ENCODE measurements at places on chromosomes 1 and 21.

GRCh38 chr1:48439380-48439779, 32.6 kb downstream of the SPATA6 start:
- no peak for DNase-seq

GRCh38 chr1:51215169-51215568, 20.9 kb upstream of the RNF11 start:
- DNase-seq, result no peak

GRCh38 chr1:25437672-25438071, 7.0 kb downstream of the MACO1 start:
- DNase-seq, result no peak

- DNase-seq, result no peak
Measured at GRCh38 chr1:199272139-199272544, 633.3 kb downstream of the PTPRC start.

GRCh38 chr1:78370356-78370755, 120.4 kb upstream of the PTGFR start:
- DNase-seq, result no peak

GRCh38 chr1:243520831-243521230, 265.0 kb downstream of the SDCCAG8 start:
- DNase-seq, result no peak

DNA sequence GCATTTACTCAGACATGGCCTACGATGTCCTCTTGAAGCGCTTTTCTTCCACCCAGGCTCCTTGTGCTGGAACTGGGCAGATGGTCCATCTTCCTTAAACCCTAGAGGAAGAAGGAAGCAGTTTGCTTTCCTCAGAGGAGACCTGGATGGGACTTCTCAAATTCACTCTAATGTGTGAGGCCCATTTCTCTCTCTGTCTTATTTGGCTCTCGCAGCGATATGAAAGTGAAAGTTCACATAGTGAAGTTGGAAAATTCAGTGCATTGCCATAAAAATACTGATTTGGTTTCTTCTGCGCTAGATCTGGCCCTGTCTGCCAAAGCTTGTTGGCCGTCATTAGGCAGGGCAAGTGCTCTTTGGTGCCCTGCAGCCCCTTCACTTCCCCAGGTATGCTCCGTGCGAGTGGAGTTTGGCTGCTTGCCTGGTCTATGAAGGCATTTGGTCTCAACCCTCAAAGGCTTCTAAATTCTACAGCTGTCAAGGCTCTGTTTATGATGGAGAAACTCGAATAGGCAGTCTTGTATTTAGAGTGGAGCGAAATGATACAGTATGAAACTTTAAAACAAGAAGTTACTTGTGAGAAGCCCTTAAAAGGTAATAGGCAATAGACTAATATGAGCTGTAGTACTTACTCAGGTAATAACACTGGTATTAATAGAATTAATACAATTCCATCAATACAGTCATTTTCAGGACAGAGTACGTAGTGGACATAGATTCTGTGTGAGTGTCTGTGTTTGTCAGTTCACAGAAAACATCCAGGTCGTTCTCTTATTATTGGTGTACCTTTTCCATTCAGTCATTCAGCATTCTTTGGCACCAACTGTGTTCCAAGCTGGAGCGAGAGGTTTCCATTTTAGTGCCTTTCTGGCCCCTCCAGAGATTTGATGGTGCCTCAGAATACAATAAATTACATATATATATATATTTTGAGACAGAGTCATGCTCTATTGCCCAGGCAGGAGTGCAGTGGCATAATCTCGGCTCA, 20.5 kb downstream of the SZRD1 start:
- DNase-seq, result no peak

DNA sequence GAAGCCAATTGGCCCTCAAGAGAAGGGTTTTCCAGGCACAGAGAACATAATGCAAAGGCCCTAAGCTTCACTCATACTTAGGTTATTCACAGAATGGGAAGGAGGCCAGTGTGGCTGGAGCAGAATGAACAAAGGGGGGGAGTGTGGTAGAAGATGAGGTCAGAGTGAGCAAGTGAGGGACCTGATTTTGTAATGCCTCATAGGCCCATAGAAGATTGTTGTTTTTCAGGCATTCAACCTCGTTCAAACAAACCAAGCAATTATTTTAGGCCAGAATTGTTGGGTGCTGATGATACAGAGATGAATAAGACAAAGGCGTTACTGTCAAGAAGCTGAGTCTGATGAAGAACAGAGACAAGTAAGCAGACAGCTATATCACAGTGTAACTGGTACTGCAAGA, 54.5 kb upstream of the RAP1A start:
- no peak for DNase-seq

- DNase-seq, result peak; percentile 41
Measured at GRCh38 chr1:50348449-50349241, 74.6 kb downstream of the DMRTA2 start.

DNA sequence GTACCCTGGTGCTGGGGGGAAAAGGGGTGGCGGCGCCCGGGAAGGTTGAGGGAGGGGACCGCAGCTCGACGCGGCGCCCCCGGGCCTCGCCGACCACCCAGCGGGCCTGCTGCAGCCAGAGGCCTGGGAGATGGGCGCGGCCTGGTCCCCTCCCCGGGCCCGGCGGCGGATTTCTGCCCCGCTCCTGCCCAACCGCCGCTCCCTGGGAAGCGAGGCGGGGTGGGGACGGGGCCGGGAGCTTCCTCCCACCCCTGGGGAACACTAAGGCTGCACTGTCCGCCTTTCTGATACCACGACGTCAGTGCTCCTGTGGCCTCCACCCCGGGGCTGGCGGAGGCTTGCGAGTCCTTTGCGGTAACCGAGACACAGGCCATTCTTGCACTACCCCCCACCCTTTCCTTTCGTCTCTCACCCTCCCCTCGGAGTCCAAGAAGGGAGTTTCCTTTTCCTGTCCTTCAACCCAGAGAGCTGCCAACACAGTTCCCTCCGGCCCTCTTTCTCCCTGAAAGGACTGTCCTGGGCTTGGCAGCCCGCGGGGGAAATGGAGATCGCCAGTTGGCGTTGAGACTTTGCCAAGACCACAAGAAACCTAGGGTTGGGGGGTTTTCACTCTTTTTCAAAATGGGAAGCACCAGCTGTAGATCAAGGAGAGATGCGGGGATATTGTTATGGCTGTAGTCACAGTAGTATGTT, 742 bp downstream of the SH3GLB1 start:
- peak; percentile 46 for DNase-seq

GRCh38 chr1:150076066-150076465, 8.5 kb downstream of the VPS45 start:
- no peak for DNase-seq

GRCh38 chr1:213194383-213194782, 143.3 kb downstream of the RPS6KC1 start:
- no peak for DNase-seq

DNA sequence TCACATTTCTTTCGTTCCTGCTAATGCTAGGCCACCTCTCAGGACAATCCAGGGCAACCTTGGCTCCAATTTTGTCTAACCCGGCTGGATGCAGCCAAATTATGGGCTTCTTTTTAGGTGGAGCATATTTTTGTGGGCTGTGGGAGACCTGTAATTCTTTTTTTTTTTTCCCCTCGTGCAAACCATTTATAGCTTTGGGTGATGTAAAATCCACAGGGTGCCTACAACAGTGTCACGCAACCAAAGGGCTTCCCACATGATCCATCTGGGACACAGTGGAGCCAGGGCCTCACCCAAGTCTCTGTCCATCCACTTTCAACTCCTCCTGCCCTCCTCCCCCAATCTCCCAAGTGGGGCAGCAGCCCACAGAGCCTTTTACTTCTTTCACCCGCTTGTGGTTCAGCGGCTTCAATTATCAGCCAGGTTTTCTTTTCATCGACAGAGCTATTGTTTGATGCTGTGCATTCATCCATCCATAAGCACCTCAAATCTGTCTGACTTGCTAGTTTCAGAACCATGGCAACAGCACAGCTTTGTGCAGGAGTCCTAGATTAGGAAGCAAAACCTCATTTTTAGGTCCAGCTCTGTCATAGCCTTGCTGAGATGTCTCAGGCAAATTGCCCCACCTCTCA, 10.0 kb upstream of the OVAAL start:
- no peak for DNase-seq

DNA sequence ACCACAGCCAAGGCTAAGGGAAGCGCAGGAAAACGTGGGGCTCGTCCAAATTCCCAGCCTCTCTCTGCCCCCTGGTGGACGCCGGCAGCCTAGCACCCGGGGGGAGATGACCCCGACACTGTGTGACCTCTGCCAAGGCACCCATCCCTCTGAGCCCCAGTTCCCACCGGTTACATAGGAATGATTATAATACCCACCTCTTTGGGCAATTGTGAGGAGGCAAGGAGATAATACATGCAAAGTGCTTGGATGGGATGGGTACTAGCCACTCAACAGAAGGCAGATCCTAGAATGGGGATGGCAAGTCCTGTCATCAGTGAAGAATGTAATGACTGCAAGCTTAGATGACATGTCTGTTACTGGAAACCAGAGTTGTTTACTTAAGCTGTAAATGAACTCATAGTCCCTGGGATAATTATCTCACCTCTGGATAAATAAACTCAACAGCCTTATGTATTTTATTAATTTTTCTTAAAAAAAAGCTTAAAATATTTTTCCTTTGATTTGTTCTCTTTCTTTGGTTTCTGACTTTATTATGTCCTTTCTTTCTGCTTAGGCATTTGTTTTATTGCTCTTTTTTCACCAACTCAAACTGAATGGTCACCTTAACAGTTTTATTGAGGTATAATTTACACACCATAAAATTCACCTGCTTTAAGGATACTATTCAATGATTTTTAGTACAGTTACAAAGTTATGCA, 11.3 kb upstream of the BMP8B start:
- DNase-seq, result peak; percentile 86

DNA sequence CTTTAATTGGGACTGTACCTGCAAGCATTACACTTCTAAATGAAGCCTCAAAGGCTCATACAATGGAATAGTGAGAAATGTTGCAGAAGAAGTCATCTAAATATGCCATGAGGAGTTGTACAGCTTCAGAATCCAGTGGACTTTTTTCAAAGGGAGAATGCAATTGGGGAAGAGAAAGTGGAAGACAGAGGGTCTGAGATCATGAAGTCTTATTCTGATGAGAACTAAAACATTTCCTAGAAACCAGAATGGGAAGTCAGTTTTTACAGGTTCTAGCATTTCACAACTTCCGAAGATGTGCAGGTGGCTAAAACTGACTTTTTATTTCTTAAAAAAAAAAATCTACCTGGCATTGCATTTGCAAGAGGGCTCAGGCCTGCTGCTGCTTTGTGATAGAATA, 424.4 kb upstream of the RUNX1 start:
- DNase-seq, result no peak

DNA sequence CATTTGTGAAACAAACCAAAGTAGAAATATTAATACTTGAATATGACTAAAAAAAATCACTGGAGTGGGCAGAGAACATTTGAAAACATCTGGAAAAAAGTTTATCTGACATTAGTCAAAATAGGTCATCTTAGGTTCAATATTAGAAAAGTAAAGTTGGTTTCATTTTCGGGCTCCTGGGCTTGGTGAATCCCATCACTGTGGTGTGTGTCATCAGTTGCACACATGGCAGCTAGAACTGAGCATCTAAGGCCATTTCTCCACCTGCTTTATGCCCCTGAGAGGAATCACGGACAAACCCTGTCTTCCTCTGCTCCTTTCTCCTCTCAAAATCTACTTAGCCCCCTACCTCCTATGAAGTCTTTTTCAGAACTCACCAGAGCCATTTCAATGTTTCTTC, 5.4 kb downstream of the HSD11B1 start:
- no peak for DNase-seq

DNA sequence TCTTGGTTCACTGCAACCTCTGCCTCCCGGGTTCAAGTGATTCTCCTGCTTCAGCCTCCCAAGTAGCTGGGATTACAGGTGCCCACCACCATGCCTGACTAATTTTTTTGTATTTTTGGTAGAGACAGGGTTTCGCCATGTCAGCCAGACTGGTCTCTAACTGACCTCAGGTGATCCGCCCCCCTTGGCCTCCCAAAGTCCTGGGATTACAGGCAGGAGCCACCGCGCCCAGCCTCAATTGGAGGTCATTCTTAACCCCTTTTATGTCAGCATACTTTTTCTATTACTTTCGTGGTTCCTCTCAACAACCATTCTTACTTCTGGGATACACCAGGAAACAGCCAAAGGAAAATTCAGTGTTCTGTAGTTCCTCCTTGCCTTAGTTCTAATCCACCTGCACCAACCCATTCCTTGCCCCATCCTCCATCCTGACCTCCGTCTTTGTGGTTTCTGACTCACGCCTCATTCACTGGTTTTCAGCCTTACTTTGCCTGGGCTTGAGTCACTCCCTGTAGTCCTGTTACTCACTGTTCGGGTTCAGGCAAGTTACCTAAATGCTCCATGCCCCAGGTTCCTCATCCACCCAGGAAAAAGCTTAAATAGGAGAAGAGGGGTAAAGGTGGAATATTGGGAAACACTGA, 12.9 kb upstream of the BCL10 start:
- DNase-seq, result peak; percentile 52

- DNase-seq, result peak; percentile 16
Measured at GRCh38 chr1:37323486-37324377, 150.6 kb upstream of the ZC3H12A start.

DNA sequence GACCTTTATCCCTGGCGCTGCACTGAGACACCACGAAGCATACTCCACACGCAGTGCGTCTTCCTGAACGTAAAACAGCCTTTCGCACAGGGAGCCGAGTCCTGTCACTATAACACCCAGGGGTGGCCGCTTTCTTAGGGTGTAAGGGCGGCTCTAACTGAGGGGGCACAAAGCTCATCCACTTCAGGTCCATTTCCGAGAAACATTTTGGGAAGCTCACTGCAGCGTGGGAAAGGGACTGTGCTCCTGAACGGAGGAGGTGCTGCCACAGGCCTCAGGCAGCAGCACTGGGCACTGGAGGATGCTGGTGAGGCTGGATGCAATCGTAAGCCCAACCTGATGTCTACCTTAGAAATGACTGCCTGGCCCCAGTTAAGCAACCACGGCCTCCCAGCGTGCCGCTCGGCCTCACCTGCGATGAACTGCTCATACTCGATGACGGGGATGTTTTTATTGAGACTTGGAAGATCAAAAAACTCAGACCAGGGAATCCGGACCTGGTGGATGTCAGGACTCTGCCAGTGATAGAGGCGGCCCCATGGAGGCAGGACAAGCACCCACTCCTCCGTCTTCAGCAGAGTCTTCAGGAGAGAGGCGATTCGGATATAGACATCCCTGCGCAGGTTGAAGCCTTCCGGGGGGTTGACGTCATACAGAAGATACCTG, 2.3 kb downstream of the POFUT2 start:
- DNase-seq, result no peak

Measured in activated CD4-positive, alpha-beta T cell treated with anti-CD3 and anti-CD28 coated beads, Interleukin-2, amount 50 U/mL, for 48 hours (primary cell).